ENCODE measurements at places on chromosomes 7 and 10.
A peak's percentile ranks its signal among the peaks of the same experiment; 100 is the strongest.

DNA sequence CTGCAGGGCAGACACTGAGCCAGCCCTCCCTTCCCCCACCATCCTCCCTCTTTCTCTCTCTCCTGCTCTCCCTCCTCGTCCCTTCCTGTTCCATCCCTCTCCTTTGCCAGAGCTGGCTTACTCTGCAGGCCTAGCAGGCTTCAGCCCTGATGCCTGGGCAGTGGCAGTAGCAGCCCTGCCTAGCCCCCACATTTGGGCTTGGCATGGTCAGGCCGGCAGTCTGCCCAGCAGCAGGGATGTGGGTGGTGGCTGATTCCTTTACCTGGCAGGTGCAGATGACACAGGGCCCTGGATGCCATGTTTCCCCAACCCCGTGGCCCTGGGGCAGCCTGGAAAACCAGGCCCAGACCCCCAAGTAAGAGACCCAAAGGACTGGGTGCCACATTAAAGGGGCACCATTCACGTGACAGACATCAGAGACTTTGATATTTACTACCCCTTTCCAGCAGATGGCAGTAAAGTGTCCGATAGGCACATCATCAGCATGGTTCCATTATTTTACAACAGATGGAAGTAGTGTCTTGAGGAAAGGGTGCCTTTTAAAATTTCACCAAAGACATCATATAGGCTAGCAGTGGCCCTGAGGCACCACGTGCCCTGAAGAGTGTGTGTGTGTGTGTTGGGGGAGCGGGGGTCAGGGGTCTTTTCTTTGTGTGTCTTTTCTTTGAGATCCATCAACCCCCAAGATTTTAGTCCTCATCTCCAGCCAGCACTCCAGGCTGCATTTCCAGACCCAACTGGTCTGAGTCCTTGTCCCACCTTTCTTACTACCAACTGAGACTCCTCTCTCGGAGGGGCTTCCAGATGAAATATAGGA, 5.9 kb downstream of the KCP start:
- DNase-seq, result peak; percentile 74

GRCh38 chr10:44913350-44914081, 2.4 kb downstream of the TMEM72 start:
- DNase-seq, result peak; percentile 53

GRCh38 chr7:43318188-43318770, 205.8 kb downstream of the HECW1 start:
- DNase-seq, result peak; percentile 32

GRCh38 chr7:102473271-102473991, 5.3 kb downstream of the POLR2J start:
- no peak for DNase-seq

DNA sequence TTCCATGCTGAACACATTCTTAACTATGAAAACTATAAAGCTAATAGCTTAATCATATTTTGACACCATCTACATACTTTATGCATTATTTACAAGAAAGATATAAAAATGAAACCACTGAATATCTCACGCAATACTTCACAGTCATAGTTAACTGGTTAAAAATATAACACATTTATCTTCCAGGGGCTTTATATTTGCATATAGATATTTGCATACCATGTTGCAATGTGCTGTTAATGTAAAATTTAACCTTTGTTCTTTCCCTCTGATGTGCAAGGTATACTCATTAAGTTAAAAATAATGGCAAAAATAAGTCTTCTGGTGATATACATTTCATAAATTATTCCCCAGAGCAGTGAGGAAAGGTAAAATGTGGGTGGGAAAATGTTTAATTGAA, 76.9 kb upstream of the MGMT start:
- no peak for DNase-seq

GRCh38 chr10:22656036-22656435, 58.3 kb downstream of the PIP4K2A start:
- DNase-seq, result no peak

DNA sequence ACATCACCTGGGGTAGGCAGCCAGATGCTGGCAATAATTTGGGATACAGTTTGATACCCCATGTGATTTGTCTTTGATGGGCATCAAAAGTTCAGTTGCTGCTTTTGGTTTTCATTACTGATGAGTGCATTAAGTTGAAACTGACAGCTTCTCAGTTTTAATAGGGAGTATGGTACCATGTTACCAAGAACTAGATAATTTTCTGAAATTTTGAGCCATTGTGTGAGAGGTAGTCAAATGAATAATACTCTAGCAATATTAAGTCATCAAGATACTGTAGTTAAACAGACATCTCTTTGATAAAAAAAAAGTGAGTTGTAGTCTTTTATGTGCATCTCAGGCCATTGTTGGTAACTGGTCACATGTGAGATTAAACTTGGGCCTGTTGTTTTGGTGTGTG, 71.5 kb downstream of the ST7 start:
- no peak for DNase-seq

- no peak for DNase-seq
Observed at GRCh38 chr10:20698837-20699236, 198.3 kb downstream of the NEBL start.

- DNase-seq, result no peak
Observed at GRCh38 chr7:7002418-7003062, 176.5 kb upstream of the CCZ1B start.

DNA sequence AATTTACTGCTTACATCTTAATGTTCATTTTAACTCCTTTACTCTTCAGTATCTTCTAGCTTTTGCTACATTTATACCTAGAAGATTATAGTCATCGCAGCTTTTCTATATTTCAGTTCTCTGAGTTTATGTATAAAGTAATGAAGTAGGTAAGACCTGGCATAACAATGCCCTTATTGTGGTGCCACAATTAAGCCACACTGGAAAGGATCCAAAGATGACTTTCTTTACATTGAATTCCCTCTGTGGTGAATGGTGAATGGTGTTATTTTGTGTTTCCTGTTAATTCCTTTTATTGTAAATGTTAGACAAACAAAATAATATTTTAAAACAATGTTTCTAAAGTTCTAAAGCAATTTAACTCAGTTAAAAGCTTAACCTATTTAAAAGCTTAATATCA, 36.2 kb downstream of the SEMA3D start:
- no peak for DNase-seq

DNA sequence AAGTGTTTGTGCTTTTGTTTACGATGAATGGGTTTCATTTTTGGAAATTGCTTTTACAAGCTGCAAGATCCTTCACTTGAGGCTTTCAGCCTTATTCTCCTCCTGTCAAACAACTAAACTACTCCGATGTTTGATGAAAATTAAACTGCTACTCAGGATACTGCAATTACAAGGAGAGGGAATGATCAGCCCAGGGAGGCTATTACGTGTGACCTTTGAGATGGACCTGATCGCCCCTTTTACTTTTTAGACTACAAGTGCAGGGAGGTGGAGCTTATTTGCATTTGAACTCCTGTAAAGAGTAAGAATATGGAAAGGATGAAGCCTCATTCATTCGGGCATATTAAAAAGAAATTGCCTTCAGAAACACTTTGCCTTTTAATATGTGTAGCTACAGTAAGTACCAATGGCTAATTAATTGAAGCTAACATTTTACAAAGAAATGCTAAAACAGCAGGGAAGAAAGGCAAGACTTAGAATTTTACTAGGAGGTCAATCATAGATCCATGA, 219.1 kb downstream of the PHTF2 start:
- DNase-seq, result no peak

DNA sequence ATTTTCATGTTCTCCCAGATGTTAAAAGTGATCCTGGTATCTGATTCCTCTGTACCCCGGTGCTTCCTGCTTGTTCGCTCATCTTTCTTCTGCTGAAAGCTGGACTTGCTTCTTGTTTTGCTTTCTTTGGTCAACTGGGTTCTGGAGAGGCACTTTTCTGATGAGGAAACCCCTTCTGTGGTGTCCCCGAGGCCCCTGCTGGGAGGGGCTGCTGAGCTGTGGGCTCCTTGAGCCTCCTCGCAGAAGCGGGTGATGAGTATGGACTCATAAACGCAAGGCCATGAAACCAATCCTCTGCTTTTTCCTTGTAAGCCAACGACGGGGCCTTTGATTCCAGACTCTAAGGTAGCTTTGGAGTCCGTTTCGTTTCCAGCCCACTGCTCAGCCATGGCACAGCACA, 7.8 kb downstream of the WIPI2 start:
- no peak for DNase-seq

DNA sequence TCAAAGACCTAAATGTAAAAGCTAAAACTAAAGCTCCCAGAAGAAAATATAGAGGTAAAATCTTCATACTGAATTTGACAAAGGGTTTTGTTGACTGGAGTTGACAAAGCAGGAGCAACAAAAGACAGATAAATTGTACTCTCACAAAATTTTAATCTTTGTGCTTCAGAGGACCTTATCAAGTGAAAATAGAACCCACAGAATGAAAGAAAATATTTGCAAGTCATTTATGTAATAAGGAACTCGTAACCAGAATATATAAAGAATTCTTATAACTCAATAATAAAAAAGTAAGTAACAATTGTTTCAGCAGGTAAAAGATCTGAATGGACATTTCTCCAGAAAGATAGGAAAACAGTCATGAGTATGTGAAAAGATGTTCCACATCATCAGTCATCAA, 62.0 kb upstream of the SRRM3 start:
- no peak for DNase-seq

DNA sequence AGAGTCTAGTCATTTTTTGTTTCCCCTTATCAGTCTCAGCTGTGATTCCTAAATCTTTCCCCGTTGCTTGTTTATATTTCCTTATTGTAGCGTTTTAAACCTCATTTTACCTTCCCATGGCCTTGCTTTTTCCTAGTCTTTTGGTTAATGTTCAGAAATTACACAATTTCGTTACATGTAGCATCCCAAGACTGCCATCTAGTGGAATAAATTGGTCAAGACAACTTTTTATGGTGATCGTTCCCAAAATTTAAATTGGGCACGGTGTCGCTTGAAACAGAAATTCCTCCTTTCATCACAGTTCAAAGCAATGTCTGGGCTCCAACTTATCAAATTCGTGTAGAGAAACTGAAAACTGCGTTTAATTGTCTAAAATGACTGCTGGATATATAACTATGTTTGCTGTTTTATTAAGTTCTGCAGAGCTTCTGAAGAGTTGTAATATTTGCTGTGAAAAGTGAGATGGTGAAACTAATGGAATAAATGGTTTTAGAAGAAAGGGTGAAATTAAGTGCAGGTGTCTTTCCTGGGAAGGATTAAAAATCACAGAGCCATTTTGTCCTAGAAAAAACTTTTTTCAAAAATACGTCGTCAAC, 370.2 kb downstream of the PHF14 start:
- DNase-seq, result peak; percentile 83
